ENCODE measurements at places on chromosomes 4 and X.

GRCh38 chr4:72971572-72971971, 97.9 kb downstream of the COX18 start:
- DNase-seq, result no peak

DNA sequence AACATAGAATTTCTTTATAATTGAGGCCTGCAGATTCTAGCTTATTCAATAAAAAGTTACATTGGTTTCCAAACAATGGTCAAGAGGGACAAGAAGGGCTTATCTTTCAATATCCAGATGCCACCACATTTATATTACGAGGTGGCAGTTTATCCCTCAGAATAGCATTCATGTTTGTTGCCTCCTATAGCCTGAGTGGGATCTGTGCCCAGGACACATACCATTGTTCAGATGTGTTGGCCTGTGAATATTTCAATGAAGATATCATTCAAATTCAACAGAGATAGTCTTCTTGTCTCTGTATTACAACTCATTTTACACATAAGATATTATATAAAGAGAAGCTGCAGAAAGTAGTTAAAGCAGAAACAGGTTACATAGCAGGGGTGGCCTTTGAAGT, 20.5 kb downstream of the GLRB start:
- no peak for DNase-seq

GRCh38 chr4:158777423-158778155, 8.8 kb downstream of the FNIP2 start:
- no peak for DNase-seq

DNA sequence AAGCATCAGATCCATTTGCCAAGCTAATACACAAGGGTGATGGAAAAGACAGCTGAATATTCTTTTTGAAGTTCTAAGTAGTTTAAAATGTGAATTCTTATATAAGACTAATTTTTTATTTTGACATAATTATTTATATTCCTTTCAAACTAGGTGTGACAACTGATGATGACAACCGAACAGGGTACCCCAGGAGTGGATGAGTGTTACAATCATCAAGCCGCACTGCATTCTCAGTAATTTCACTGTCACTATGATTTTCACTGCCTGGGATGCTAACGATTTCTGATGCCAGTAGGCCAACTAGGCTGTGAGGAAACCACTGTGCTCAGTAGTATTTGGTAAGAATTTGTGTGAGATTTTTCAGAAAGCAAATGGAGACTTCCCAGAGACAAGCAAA, 317.5 kb downstream of the ARAP2 start:
- no peak for DNase-seq

DNA sequence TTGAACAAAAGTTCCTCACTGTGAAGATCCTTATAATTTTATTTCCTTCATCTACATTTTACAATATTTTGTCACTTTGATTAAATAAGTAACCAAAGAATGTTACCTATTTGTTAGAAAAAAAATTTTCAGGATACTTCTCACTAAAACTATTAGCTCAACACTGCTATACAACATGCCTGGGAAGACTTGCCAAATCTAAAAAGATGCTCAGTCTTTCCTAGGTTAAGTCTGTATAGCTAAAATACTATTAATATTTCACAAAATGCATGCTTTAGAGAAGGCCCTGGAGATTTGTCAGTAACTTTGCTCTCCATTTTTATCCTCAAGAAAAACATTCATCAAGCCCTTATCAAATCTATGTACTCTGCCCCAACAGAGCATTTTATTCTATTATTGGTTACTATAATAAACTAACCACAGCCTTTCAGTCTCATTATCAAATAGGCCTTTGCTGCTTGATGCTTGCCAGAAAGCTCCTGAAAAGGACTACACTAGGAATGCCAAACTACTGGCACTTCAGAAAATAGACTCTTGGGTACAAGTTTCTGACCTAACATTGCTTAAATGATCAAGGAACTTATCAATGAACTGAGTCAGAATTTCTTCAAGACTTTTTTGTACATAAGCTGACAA, 17.7 kb downstream of the NEK1 start:
- no peak for DNase-seq

DNA sequence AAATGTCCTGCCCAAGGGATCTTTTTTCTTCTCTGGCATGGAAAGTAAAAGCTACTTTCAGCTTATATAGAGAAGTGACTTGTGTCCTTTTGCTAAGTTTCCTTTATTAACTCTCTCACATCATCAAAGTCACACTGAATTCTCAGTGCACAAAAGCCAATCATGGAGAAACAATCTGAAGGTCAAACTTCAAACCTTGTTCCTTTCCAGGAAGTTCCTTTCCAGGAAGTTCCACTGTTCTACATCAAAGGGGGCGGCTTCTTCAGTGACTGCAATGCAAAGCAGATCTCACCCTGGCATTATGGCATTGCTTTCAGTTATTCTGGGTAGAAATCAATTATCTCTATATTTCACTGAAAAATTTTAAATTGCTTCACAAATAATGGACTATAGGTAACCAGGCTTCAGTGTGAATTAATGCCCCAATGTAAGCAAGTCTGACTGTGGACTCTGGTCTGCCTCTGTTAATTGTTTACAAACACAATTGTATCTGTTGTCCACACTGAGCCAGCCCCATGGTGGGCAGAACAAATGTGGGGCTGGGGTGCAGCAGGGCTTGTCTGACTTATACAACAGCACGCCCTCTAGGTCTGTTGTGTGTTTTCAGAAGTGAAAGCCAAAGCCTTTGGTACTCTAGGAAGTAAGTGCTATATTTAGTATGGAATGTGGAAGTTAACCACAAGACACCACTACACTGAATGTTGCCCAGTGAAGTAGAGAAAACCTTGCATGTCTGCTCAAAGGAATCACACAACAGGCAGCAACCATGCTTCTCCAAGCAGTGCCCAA, 98.8 kb downstream of the CDS1 start:
- no peak for DNase-seq

DNA sequence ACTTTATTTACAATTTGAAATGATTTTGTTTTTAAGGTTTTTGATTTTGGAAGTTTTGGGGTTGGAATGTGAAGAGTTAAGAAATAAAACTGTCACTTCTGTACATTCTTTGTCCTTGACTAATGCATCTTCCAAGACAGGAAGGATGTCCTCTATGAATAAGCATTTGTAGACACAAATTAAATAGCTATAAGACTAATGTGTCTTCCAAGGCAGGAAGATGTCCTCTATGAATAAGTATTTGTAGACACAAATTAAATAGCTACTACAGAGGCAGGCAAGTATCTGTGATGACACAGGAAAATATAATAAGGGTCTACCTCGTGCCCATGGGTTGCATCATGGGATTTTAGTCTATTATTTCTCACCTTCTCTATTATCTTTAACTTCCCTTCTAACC, 14.5 kb downstream of the PRSS48 start:
- DNase-seq, result no peak

DNA sequence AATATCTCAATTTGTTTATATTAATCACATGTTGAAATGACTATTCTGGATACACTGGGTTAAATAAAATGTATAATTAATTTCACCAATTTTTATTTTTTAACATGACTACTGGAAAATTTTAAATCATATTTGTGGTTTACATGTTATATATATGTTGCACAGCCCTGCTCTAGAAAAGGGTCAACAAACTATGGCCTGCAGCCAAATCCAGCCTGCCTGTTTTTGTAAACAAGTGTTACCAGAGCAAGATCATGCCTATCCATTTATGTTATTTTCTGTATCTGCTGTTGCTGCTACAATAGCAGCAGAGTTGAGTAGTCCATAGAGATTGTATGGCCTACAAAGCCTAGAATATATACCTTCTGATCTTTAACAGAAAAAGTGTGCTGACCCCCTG, 1.2 kb downstream of the TCEANC start:
- no peak for DNase-seq

- no peak for DNase-seq
These were observed 954.6 kb upstream of the LCORL start for GRCh38 chr4:18975916-18976808.

GRCh38 chr4:113057891-113058290, 8.4 kb downstream of the ANK2 start:
- DNase-seq, result peak; percentile 7

DNA sequence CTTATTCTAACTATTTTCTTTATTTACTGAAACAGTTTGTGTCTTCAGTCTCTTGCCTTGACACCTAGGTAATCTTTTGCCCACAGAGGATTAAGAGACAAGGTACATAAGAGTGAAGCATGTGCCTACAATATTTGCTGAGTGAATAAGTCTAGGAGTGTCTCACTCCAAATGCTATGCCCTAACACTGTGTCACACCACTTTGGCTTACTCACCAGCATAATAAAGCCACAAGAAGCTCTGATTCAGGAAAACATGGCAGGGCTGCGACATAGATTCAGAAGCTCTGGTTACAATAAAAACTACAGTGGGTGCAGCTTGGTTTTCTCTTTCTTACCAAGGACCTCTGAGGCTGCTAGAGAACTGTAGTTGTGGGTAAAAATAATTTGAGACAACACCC, 127.1 kb downstream of the RBM46 start:
- DNase-seq, result no peak

- no peak for DNase-seq
These were observed 54.3 kb downstream of the TSC22D3 start for GRCh38 chrX:107721318-107721717.

DNA sequence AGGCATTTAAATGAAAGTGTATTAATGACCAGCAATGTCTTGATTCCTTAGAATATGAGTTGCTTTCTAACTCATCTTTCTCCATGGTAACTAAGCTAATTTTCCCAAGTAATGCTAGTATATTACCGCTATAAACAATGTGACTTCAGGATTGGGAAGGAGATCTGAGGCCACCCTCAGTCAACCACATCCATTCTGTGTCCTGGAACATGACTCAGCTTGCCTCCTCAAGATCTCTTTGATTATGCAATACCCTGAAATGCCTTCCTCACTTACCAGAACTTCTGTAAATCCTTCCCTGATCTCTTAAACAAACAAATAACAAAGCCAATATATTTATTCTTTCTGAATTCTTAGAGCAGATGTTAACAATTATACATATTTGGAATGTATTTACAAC, 1495.5 kb downstream of the PCDH18 start:
- DNase-seq, result peak; percentile 18

DNA sequence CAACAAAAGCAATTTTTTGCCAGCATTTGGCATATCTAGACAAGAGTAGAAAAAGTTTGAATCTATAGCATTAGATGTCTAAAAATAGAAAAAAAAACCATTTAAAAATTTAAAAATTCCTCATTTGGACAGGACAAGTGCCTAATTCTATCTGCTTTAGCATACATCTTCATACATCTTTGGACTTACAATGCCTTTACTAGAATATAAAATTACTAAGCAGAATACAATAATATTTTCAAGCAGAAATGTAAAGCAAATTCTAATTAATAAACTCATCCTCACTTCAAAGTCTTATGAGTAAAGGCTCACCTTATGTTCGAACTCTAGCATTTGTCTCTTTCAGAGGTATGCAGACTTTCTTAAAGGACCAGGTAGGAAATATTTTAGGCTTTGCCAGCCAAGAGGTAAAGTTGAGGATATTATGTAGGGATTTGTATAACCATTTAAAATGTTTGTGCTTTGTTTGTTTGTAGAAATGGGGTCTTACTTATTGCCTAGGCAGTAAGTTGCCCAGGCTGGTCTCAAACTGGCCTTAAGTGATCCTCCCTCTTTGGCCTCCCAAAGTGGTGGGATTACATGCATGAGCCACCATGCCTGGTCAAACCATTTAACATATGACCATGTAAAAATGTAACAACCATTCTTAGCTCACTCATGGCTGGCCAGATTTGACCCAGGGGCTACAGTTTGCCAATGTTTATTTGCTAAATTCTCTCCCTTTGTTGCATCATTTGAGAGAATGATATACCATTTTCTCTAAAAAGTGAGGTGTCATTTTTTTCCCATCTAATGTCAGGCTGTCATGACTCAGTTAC, 29.1 kb downstream of the UGDH start:
- DNase-seq, result no peak

- no peak for DNase-seq
These were observed 247.2 kb downstream of the PALLD start for GRCh38 chr4:168744021-168744420.
